Fibroblast of mammary gland (primary cell): ENCODE measurements at places on chromosomes 13 and 19.
A peak's percentile ranks its signal among the peaks of the same experiment; 100 is the strongest.

GRCh38 chr13:33134213-33134612 is 118.0 kb downstream of the KL start:
- DNase-seq = peak; percentile 53

- DNase-seq = no peak
Observed at GRCh38 chr19:30681162-30682100, 309.2 kb downstream of the ZNF536 start.

- no peak for DNase-seq
Observed at GRCh38 chr13:33490461-33491327, 205.1 kb upstream of the STARD13 start.

GRCh38 chr13:28728642-28729041 is 9.9 kb upstream of the SLC46A3 start:
- DNase-seq = no peak

GRCh38 chr13:83804356-83804962 is 77.8 kb downstream of the SLITRK1 start:
- no peak for DNase-seq

GRCh38 chr13:108350579-108350978 is 81.1 kb downstream of the TNFSF13B start:
- DNase-seq = no peak

DNA sequence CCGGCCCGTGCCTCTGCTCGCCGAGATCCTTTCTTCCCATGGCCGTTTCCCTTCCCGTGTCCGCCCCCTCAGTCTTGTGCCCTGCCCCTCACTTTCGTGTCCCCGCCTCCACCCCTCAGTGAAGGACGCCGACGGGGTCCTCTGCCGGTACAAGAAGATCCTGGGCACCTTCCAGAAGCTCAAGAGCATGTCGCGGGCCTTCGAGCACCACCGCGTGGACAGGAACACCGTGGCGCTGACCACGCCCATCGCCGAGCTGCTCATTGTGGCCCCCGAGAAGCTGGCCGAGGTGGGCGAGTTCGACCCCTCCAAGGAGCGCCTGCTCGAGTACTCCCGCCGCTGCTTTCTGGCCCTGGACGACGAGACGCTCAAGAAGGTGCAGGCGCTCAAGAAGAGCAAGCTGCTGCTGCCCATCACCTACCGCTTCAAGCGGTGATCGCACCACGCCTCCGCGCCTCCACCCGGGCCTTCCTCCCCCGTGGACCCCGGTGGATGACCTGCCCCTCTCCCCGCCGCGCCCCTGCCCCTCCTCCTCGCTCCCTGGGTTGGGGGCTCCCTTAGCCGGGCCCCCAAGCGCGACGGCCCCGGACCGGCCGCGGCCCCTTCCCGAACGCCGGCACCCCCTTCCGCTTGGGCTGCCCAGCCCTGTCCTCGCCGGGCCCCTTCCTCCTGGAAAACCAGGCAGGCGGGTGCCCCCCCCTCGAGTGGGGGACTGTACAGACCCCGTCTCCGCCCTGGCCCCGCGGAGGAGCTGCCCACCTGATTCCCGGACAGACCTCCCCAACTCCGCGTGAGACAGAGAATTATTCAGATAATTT is 2.3 kb upstream of the U2AF2 start:
- no peak for DNase-seq

DNA sequence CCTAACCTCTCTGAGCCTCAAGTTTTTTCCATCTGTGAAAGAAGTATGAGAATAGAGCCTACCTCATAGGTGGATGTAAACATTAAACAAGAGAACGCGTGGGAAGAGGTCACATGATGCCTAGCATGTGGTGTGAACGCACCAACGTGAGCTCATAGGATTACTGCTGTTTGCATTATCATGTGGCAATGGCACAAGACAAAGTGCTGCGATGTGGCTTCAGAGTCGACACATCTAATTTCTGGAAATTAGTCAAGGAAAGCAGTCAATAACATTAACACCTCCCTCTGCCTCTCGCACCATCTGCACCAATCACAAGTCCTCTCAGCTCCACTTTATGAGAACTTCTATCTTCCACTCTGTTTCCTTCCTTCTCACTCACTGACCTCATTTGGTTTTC is 489.7 kb downstream of the COG6 start:
- no peak for DNase-seq

DNA sequence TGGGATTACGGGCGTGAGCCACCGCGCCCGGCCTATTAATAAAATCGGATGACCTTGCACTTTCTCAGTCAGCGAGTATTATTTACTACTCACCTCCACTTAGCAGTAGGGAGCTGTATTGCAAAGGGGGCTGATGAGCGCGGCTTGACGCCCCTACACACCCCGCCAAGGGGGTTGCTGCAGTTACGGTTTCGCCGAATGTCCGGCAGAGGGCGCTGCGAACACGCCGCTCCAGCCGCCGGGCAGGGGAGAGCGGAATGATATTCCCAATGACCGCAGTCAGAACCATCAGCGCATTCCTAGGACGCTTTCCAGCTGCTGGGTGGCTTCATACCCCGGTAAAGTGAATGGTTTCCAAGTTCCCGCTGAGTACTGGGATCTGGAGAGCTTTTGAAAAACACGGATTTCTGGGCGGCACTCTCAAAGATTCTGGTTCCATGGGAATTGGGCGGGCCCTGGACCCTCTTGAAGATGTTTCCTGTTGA is 30.0 kb upstream of the TPT1 start:
- peak; percentile 75 for DNase-seq

DNA sequence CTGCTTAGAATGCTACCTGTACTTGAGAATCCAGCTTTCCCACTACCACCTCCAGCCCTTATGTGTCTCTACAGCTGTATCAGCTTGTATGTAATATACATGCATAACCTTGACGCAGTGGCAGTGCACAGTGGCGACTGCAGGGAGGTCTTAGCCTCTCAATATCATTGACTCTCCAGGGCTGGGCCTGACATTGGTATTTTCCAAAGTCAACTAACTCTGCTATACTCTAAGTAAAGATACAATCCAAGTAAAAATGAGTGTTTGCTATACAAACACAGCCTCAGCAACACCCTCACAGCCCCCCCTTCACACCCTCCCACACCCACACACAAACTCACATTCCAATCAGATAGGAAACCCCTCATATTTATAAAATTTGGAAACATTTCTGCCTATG is 6.7 kb upstream of the UBL3 start:
- no peak for DNase-seq

DNA sequence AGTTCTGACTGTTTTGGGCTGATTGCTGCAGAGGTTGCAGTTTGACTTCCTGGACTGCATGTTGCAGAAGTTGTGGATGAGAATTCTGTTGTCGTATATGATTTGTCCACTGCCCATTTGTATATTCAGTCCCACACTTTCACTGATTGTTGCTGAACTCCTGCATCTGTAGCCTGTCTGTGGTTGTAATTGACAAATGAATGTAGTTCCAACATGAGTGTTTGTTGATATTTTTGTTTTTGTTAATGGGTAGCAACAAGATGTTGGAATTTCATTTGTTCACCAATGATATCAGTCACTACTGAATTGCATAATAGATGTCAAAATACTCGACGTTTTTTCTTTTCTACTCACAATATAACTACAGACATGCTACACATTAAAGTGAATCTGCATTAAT is 533.9 kb downstream of the DCT start:
- DNase-seq = no peak

DNA sequence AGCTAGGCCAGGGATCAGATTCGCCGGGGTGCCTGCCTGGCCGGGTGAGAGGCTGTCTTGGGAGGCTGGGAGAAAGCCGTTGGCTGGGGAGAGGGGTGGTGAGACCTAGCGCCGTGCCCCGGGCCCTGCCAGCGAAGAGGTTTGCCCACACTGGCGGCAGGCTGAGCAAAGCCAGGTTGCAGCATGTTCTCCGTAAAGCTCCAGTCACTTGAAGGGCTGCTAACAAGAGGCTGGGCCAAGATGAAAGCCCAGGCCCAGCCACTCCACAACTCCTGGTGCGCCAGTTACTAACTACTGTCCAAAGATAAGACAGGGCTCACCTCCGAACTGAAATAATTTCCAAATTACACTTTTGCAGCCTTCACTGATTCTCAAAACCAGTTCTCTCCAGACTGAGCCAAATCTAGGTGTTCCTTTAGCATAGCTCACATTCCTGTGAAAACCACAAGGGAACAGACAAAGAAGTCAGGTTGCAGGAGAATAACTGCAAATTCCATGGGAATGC is 16.3 kb downstream of the ELAVL1 start:
- DNase-seq = no peak

- no peak for DNase-seq
Observed at GRCh38 chr13:91359631-91360030, 12.1 kb downstream of the MIR17HG start.

DNA sequence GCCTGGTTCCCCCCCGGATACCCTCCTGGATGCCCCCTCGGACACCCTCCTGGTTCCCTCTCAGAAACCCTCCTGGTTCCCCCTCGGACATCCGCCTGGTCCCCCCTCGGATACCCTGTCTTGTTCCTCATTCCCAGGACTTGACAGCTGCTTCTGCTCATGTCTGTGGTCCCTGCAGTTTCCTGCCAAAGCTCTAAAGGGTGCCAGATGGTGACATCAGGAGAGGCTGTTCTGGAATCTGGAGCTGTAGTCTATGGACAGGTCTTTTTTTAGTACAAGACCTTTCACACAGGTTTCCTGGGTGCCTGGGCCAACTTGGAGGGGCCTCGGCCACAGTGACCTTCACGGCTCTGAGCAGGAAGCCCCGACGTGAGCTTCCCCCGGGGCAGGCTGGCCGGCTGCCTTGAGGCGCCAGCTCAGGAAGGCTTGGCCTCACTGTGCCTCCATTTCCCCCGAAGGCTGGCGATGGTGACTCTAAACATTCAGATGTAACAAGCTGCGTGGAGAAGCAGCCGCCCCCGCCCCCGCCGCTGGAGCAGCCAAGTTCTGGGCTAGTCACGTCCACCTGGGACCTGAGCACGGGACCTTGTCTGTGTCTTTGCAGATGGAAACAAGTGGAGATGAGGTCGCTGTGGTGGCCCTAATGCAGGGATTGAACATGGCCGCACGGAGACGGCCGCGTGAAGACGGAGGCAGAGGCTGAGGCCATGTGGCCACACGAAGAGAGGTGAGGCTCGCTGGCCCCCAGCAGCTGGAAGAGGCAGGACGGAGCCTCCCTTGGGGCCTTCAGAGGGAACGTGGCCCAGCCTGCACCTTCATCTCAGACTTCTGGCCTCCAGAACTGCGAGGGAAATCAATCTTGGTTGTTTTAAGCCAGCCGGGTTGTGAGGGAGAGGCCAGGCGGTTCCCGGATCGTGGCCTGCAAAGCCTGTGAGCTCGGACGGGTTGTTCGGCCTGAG is 12.7 kb downstream of the SGTA start:
- peak; percentile 62 for DNase-seq

DNA sequence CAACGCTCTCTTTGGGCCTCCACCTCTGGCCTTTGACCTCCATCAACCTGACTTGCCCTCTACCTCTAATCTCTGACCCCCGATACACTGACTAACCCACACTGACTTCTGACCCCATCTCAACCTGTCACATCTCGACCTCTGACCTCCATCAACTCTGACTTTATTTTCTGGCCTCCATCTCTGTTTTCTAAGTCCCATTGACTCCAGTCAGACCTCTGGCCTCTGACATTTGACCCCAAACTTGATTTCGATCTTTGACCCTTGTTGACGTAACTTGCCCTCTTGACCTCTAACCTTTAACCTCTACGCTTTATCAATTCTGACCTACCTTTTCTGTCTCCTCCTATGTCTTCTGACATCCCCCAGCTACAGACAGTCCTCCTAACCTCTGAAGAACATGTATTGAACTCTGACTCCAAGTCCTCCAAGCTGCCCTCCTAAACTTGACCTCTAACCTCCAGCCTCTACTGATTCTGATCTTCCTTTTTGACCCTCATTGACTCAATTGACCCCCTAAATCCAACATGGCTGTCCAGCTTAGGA is 780 bp downstream of the ACP4 start:
- DNase-seq = no peak

GRCh38 chr13:72805676-72806346 is 23.9 kb downstream of the PIBF1 start:
- DNase-seq = no peak

GRCh38 chr19:34243876-34244578 is 10.3 kb upstream of the GARRE1 start:
- DNase-seq = no peak

DNA sequence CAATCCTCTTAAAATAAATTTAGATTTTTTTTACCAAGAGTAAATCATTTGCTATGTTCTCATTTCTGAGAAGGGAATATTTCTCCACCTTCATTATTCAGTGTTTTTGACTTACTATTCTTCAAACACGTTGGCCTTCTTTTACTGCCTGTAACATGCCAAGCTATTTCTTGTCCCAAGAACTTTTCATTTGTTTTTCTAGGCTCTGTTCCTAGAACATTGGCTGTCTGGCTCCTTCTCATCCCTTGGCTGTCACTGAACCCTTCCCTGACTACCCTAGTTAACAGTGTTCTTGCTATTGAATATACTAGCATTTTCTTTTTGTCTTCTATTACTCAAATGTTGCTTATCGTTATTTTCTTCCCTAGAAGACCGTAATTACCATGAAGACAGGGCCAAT is 248.1 kb downstream of the ITGBL1 start:
- peak; percentile 84 for DNase-seq

DNA sequence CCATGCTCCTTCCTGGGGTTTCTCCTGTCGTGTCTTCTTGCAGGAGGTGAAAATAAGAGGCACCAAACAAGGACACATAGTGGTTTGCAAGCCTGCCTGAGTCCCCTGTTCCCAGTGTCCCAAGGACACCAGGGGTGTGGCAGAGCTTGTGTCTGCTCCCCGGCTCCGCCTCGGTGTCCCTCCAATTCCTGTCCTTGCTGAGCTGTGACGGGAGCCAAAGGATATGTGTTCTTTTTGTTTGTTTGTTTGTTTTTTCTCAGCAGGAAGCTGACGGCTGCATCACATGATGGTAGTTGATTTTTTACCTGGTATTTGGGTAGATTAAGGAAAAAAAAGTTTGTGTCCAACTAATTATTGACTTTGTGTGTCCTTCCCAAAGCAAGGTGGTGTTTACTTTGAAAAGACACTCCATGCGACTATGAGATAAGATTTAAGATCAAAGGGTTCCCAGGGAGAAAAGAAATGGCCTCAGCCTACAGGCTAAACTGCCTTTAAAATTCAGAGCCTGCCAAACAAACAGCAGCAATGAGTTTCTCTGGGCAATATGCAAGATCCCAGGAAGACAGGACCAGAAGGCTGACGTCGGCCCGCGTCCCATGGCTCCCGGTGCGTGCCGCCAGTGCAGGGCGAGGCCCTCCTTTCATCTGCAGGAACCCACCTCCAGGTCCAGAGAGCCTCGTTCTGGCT is 50.8 kb upstream of the XPO4 start:
- DNase-seq = no peak

DNA sequence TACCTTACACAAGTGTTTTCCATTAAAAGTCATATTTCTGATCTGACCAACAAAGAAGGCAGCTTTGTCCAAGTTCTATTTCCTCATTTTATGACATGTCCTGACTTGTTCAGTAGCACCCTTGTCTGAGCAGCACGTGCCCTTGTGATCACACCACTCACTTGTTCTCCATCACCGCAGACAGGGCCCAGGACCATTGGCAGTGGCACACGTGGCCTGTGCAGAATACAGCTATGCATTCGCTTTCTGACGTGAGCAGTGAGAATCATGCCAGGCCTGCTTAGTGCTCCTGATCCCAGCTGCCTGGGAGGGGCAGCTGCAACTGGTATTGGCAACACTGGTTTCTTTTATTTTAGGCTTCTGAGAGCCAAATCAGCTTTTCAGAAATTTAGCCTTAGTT is 134.2 kb downstream of the FRY start:
- peak; percentile 24 for DNase-seq
